NCI-H1694 (cell line): ENCODE measurements at places on chromosomes 16 and 17.

- DNase-seq = no peak
These were observed 43.6 kb downstream of the SMG6 start for GRCh38 chr17:2259769-2260536.

DNA sequence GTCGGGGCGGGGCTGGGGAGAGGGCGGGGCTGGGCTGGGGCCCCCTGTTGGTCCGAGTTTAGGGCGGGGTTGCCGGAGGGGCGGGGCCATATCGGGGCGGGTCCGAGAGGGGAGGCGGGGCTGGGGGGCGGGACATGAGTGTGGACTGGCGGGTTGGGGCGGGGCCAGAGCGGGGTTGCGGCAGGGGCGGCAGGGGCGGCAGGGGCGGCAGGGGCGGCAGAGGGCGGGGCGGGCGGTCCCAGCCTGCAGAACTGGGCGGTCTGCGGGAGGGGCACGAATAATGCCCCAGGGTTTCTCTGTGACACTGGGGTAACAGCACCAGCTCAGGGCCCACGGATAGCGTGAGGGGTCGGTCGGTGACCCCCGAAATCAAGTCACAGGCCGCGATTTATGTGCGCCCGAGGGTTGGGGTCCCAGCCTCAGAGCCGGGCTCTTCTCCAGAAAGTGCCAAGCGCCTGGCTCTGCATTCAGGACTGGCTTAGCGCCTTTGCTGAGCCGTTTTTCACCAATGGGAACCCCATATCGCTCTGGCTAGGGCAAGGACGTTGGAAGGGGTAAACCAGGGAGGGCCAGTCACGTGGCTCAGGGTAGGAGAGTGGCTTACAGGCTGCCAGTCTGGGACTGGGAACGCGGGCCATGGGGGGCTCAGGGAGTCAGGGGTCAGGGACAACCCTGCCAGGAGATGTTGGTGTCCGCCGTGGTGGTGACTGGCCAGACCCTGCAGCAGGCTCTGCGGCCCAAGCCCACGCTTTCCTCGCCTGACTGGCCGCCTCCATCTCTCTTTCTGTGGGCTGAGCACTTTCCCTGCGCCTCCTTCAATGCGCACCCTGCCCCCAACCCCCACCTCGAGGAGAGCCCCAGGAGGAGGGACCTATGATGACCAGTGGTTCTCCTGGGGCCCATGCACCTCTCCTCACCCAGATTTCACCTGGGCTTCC, 1.2 kb upstream of the METTL26 start:
- no peak for DNase-seq

DNA sequence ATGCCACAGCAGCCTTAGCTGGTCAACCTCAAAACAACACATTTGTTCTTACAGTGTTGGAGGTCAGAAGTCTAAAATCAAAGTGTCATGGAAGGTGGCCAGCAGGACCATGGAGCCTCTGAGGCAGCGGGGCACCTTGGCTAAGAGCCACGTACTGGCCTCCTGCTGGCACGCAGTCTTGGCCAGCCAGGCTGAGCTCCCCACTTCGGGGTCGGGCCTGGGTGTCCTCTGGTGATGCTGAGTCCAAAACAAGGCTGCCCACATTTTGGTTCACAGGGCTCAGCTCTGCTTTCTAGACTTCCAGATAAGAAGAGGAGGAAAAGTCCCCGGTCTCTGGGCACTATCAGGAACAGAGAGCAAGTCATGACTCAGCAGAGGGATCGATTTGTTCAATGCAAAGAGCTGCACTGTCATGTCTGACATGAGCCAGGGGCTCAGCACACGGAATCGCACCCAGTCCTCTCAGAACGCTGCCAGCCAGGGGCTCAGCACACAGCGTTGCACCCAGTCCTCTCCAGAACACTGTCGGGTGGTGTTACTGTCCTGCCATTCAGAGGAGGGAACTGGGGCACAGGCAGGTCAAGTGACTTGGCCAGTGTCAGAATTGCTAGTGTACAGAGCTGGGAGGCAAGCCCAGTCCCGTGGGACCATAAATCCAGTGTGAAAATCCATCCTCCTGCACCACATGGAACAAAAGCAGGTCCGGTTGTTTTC, 2.5 kb downstream of the LGALS9 start:
- DNase-seq = no peak

GRCh38 chr16:68740628-68741346, 3.7 kb downstream of the CDH1 start:
- DNase-seq = no peak

DNA sequence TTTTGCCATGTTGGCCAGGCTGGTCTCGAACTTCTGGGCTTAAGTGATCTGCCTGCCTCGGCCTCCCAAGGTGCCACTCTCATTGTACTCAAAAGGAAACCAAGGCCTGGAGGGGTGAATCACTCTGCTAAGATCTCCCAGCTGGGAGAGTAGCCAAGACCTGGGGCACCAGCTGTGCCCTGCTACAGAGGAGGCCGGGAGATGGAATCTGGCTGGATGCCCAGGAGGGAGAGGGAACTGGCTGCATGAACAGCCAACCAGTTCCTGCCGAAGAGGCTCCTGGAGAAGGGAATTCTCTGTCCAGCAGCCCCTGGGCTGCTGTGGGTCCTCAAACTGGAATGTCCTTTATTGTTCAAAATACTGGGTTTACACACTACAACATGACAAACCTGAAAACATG, 238.7 kb upstream of the CIBAR2 start:
- peak; percentile 97 for DNase-seq
